Activated CD8-positive, alpha-beta memory T cell treated with anti-CD3 and anti-CD28 coated beads, Interleukin-2, amount 10 ng/mL, durations not matched to agents 7 days and 5 days (primary cell): ENCODE measurements at places on chromosomes 5 and 9.
A peak's percentile ranks its signal among the peaks of the same experiment; 100 is the strongest.

DNA sequence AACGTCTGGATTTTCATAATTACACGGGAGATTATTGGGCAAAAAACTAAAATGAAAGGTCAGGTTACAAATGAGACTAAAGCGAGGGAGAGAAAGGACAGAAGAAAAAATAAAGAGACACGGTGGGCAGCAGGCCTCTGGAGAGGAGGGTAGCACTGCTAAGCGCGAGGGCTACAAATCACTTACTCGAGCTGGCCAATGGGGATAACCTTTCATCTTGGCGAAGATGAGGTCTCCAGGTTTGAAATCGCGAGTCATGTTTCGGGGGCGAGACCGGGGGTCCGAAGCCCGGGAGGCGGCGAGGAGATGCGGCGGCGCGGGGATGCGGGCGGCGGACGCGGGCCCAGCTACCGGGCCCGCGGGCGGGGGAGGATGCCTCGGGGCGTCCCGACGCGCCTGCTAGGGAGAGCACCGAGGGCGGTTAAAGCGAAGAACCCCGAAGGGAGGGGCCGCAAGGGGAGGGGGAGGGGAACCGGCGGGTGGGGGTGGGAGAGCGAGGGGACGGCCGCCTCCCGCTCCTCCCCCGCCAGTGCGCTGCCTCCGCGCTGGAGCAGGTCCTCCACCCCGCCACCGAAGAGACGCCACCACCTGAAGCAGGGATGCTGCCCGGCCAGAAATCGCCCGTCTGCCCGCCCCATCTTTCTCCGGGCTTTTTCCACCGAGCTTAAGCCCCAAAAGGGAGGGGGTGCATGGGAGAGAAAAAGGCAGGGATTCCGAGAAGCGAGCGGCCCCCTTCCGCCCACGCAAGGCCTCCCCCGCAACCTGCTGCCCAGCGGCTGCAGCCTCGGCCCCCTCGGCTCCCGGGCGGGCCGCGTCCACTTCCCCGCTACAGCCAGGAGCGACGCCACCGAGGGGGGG, 610 bp downstream of the PSIP1 start:
- DNase-seq = peak; percentile 80

DNA sequence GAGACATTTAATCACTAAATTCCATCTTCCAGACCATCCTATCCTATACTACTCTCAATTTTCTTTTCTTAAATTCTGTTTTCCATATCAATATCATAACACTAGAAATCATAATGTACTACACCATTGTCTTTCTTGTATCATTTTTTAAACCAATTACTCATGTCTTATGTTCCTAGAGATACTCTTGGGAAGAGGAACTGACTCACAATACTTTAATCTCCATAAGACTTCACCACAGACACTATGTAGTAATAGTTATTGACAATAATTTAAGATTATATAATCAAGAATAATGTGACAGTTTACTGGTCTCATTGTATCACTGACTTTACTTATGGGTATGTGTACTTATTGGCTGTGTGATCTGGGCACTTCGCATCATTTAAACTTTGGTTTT, 43.8 kb downstream of the PCDHGC5 start:
- DNase-seq = no peak

- DNase-seq = peak; percentile 56
Measured at GRCh38 chr5:100430268-100431195, 104.6 kb upstream of the FAM174A start.

DNA sequence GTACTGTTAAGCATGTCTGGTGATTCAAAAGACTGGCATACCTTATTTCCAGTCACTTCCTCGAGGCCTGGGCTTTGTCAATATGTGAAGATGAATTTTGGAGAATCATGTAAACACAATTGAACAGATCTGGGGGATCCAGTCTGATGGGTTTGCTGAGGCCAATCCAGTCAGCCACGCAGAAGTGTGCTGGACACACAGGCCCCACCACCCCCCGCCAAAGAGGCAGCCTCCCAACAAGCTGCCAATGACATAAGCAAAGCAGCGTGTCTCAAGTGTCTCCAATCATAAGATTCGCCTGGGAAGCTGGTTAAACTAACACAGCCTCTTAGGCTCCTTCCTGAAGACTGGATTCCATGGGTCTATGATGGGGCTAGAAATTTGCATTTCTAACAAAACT, 192.9 kb upstream of the KLF9 start:
- DNase-seq = no peak

DNA sequence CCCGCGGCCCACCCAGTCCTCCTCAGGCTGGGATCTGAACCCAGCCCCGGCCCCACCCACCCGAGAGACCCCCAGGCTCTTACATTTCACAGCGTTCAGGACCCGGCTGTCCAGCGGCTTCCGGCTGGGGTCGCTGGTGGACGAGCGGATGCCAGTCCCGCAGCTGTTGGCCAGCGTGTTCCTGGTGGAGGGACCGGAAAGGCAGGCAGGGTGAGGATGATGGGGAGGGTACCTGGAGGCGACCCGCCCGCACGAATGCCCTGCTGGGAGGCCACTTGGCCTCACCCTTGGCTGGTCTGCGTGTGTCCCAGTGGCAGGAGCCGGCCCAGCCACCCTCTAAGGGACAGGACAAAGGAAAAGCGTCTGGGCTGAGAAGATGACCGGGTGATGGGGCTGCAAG, 51.9 kb upstream of the UBAC1 start:
- DNase-seq = no peak

GRCh38 chr5:73151766-73152410, 21.1 kb upstream of the TMEM174 start:
- DNase-seq = no peak
